Activated CD4-positive, alpha-beta T cell treated with anti-CD3 and anti-CD28 coated beads for 1 hour (primary cell): ENCODE measurements at places on chromosomes 3 and 15.

DNA sequence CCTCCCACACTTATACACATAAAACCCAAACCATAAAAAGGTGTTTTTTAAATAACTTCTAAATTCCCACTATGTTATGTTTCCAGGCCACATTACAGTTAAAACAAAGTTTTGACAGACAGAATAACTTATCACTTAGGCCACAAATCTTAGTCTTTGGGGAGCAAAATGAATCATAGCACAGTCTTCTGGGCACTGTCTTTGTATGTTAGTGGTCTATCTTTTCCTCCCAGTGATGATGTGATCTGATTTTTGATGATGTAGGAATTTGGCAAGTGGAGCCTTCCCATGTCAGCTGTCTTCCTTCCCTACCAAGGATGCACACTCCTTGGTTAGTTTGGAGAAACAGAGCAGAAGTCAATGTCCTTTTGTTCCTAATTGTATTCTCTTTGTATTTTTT lies 67.3 kb downstream of the THSD4 start:
- DNase-seq, result no peak

- no peak for DNase-seq
Measured at GRCh38 chr3:58713715-58714401, 47.3 kb upstream of the FAM3D start.

GRCh38 chr3:147418371-147418781 lies 9.2 kb downstream of the ZIC1 start:
- no peak for DNase-seq

DNA sequence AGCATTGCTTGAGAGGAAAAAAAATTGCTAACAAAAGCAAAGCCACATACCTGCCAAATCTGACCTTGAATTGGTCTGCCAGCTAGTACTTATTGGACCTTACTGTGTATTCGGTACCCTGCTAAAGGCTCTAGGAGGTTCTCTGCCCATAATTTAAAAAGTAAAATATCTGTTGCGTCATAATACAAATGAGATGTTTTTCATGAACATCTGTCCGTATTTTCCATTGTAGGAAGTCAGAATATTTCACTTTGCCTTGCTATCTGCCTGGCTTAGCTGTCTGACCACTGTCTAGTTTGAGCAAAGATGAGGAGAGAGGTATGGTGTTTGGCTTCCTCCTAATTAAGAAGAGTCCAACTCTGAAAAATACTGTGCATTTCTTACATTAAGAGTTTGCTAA lies 10.8 kb upstream of the C3orf20 start:
- no peak for DNase-seq

- no peak for DNase-seq
Measured at GRCh38 chr15:34014556-34014955, 24.4 kb downstream of the AVEN start.

DNA sequence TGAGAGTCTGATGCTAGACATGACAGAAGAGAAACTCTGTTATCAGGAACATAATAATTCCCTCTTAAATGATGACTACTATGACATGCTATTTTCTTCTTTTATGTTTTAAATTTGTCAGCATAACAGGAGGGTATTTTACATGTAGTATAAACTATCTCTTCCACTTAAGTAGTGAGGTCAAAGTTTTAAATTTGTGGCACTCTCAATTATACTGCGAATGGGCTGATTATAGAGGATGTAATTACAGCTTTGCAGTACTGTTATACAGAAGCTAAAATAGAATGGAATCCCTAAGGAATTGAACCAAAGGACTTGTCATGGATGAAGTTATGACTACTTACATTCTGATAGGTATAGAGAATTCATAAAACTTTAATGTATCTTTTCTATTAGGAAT lies 34.3 kb downstream of the CMSS1 start:
- no peak for DNase-seq

GRCh38 chr3:110521019-110521418 lies 550.6 kb upstream of the NECTIN3 start:
- no peak for DNase-seq

- no peak for DNase-seq
Measured at GRCh38 chr3:165505657-165506056, 309.5 kb upstream of the SLITRK3 start.

- no peak for DNase-seq
Measured at GRCh38 chr15:56640549-56640948, 92.8 kb downstream of the ZNF280D start.

DNA sequence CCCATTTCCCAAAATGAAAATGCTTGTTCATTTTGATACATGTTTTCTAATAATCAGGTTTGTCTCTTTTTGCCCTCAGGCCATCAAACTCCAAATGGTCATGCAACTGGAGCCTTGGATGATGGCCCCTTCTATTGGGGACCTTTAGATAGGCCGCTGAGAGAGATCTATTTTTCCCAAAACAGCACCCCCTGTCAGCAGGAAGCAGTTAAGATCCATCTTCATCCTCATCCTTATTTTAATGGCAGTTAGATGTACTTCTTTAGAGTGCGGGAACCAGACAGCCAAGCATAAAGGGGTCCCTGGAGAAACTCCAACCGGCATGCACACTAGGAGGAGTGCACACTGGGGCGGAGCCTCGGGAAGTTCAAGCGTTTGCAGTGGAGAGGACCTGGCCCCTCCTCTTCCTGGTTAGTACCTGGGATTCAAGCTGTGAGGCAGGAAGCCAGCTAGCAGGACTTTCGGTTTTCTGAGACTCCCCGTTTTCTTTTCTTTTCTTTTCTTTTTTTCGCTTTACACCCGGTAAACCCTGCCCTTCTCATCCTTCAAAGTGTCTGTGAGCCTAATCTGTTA lies 31.9 kb upstream of the STRIT1 start:
- DNase-seq, result no peak

- DNase-seq, result no peak
Measured at GRCh38 chr15:88218557-88219221, 37.9 kb downstream of the NTRK3 start.

DNA sequence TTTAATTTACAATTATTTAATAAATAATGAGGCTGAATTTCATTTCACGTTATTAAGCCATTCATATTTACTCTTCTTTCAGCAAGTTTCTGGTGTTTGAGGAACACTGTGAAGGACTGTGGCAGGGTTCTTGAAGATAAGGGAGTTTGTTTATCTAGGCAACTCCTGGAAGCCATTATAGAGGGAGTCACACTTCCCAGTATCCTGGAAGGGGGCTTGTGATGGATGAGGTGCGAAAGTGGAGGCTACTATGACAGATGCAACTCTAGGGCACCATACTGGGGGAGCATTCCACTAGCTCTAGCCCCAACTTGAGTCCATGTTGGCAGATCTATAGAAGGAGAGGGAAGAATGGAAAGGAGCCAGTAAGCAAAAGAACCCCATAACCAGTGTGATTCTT lies 14.4 kb downstream of the CNOT10 start:
- DNase-seq, result no peak

GRCh38 chr15:45151998-45152828 lies 22.4 kb downstream of the DUOX1 start:
- DNase-seq, result no peak

DNA sequence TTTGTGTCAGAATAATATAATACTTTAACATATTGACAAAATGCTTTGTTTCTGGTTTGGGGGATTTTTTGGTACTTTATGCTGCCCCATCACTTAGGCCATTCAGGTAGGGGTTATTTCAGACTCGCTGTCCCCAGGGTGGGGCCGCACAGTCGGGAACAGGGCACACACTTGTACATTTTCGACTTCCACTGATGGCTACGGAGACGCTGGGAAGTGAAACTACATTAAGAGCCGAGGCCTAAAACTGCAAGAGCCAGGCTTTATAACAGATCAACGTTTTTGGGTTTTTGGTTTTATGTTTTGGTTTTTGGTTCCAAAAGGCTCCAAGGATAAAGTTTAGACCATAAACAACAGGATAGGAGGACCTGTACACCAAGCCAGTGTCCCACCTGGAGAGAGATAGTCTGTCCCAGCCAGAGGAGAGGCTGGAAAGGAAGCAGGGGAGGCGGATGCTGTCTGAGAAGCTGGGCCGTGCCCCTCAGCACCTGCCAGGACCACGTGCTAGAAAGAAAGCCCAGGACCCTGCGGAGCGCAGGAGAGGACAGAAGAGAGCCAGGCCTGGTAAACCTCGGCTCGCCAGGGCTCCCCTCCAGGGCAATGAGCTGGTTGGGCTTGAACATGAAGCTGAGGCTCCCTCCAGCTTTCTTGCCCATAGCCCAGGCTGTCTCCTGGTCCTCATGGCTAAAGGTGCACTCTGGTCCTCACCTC lies 111.7 kb downstream of the CHSY1 start:
- no peak for DNase-seq

GRCh38 chr15:31384568-31384967 lies 57.9 kb downstream of the KLF13 start:
- DNase-seq, result no peak

DNA sequence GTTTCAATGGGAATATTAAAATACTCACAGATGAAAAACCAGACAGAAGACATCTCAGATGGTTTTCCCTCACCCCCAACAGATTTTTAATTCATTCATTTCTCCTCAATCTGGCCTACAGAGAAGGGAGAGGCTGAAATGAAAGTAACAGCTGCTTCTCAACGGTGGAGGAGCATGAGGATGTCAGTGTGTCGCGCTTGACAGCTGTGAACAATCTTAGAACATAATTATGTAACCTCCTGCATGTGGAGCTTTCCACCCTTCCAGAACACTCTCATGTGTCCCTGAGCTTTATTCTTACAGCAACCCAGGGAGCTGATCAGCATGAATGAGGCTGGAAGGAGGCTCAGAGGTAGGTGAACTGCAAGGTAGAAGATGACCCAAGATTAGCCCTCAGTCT lies 52.7 kb downstream of the MB21D2 start:
- no peak for DNase-seq

DNA sequence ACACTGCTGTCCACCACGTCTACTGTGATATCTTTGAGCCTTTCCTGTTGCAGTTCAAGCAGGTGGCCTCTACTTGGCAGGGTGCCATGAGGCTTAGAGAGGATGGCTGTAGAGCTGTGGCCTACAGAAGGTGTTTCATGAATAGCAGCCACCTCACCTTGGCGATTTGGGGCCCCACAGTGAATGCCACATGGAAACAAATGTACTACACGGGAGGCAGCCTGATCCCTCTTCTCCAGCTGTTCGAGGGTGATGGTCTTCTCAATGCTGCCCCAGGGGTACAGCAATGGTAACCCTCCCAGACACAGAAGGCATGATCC lies 70.7 kb downstream of the FAM43A start:
- DNase-seq, result no peak

- DNase-seq, result no peak
Measured at GRCh38 chr3:39970982-39971381, 161.6 kb downstream of the MYRIP start.

GRCh38 chr3:177201700-177202397 lies 4.6 kb upstream of the TBL1XR1 start:
- peak; percentile 33 for DNase-seq

GRCh38 chr3:138241676-138242075 lies 54.6 kb downstream of the ARMC8 start:
- no peak for DNase-seq

DNA sequence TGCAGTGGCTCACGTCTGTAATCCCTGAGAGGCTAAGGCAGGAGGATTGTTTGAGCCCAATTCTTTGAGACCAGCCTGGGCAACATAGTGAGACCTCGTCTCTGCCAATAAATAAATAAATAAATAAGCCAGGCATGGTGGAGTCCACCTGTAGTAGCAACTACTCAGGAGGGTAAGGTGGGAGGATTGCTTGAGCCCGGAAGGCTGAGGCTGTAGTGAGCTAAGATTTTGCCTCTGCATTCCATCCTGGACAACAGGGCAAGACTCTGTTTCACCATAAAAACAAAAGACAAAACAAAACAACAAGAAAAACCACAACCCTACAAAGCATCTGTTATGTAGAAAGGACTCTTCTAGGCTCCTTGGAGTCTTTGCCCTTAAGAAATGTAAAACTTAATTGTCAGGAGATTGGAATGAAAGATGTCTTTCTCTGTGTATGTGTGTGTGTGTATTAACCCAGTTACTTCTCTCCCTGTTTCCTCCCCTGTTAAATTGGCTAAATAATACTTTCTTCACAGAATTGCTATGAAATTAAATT lies 9.5 kb downstream of the NECTIN3 start:
- no peak for DNase-seq

GRCh38 chr15:59115047-59115446 lies 10.1 kb downstream of the CCNB2 start:
- DNase-seq, result no peak

DNA sequence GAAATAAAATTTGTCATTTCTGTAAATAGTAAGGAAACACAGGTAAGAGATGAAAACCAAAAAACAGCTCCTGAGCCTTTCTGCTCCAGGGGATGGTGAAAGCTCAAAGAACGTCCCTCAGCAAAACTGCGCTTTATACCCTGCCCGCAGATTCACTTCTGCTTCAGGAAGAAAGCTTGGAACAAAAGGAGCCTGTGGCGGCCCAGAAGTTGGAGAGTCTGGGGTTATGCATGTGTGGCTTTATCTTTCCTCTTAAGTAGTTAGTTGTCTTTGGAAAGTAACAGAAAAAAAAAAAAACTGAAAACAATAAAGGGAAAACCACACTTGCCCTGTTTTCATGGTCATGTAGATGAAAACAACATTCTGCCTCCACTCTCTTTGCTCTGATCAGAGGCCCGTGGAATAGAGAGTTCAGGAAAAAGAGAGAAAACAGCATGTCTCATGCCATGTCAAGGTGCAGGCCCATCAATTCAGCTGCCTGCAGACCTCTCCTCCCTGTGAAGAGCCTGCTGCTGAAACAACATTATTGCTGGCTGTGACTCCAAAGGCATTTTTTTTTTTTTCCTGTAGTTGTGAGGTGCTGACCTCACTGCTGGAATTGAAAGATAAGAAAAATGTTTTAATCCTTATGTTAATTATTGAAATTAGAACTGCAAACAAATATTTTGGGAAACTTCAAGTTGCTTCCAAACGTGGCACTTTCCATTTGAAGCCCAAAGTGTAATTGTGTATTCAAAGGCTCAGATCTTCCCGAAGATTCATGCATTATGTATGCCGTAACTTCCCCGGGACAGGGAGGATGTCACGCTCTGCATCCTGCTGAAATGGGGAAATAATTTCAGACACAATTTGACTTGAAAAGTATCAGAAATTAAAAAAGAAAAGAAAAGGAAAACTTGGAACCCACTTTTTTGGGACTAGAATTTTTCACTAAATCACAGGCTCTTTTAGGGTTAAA lies 108.4 kb upstream of the ZNF385D start:
- DNase-seq, result no peak

GRCh38 chr3:196609343-196609775 lies 30.1 kb upstream of the NRROS start:
- DNase-seq, result peak; percentile 91

- no peak for DNase-seq
Measured at GRCh38 chr3:156226676-156227420, 106.5 kb downstream of the KCNAB1 start.

GRCh38 chr15:70473581-70474370 lies 289.6 kb downstream of the UACA start:
- no peak for DNase-seq

GRCh38 chr15:81223346-81223971 lies 26.8 kb downstream of the IL16 start:
- no peak for DNase-seq

GRCh38 chr3:56835650-56836227 lies 34.0 kb upstream of the ARHGEF3 start:
- no peak for DNase-seq

DNA sequence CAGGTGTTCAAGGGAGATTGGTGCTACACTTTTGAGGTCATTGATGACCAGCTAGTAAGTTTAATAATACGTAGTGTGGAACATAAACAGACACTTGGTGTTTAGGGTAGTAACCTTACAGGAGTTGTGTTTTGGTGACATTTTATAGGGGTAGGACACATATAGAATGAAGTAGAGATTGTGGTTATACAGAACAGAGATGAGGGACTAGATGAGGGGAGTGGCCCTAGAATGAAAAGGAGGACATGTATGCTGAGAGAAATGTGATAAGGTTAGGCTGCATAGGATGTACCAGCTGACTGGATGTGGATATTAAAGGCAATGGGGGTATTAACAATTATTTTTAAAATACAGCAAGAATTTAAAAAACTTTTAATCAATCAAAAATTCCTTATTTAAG lies 8.0 kb downstream of the MBNL1 start:
- no peak for DNase-seq
